ENCODE measurements at places on chromosomes 7 and 10. TPM values are rescaled to one million over a fixed set of nuclear protein-coding genes. Genes with fewer than 3 reads are reported as not detected.

DNA sequence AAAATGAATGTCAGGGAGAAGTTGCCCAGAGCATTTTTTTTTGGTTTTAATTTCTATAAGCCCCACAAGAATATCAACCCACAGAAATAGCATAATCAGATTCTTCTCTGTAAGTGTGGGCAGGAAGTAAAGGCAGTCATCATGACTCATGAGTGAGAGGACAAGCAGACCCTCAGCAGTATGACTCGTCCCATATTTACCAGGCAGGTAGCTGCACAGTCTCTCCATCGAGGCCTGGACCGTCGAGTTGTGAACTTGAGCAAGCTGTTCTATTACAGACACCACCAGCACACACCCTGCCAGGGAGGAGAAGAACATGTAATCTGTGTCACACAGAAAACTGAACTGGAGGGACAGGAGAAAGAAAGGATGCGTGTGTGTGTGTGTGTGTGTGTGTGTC is 37.8 kb downstream of the AOAH start:
- no peak for DNase-seq

The LIPF gene
- 0.18 TPM for total RNA-seq

DNA sequence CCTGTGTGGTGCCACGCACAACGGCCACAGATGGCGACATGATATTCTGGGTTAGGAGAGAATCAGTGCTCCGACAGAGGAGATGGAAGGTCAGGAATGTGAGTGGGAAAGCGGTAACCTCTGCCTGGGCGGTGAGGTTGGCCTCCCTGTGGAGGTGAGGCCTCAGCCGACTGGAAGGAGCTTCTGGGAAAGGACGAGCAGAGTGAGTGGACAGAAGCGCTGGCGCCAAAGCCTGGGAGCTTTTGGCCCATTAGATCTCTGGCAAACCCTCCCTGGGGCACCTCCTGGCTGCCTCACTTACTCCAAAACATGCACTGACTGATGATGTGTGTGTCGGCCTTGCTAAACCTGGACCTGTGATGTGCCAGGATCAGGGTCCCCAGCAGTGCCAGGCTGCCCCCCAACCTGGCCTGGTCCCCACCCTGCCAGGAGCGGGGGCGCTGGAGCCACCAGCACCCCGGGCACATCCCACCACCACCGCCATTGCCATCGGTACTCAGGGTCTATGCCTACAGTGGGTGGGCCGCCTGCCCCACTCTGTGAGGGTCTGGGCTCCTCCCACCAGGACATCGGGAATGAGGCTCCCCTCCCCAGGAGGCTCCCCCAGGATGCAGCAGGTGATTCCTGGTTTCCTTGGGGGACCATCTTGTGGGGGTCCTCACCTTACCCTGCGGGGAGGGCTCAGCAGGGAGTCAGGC is 51.0 kb downstream of the RASGEF1A start:
- DNase-seq, result no peak

DNA sequence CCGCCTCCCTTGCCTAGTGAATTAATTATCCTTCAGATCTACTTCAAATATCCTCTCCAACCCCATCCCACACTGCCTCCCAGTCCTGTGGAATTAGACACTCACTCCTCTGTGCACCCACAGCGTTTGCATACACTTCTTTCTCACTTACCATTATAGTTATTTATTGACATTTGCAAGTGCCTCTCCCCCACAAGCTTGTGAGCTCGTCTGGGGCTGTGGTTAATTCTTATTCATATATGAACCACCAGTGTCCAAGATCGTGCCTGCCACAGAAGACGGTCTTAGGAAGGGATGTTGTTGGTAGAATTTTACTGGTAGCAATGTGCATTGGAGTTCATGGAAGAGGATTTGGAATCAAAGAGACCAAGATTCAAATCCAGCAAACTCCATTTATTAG is 68.1 kb upstream of the AOAH start:
- no peak for DNase-seq

- no peak for DNase-seq
Observed at GRCh38 chr10:112421731-112422130, 25.0 kb downstream of the ZDHHC6 start.

The RBM20 gene
- 0.68 TPM for total RNA-seq

- no peak for DNase-seq
Observed at GRCh38 chr10:70487824-70488223, 9.3 kb downstream of the PALD1 start.

The COL17A1 gene
- 0.06 TPM for total RNA-seq

GRCh38 chr10:113302062-113302461 is 250.8 kb upstream of the HABP2 start:
- no peak for DNase-seq

All from glomerular endothelial cell (primary cell).